ENCODE measurements at places on chromosomes 12 and 14.

- DNase-seq: no peak
These were observed 30.7 kb downstream of the GRIP1 start for GRCh38 chr12:66648033-66648735.

GRCh38 chr12:64826234-64826633, 1.8 kb downstream of the TBC1D30 start:
- DNase-seq: no peak

GRCh38 chr14:101250336-101250947, 310.9 kb upstream of the DIO3 start:
- no peak for DNase-seq

DNA sequence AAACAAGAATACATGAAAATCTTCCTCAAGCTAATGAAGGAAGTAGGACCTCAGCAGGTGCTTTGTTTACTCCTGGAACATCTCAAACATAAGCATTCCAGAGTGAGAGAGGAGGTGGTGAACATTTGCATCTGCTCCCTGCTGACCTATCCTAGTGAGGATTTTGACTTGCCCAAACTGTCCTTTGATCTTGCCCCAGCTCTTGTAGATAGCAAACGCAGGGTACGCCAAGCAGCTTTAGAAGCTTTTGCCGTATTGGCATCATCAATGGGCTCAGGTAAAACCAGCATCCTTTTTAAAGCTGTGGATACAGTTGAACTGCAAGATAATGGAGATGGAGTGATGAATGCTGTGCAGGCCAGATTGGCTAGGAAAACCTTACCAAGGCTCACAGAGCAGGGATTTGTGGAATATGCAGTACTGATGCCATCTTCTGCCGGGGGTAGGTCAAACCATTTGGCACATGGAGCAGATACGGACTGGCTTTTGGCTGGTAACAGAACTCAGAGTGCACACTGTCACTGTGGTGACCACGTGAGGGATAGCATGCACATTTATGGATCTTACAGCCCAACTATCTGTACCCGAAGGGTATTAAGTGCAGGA, 1.9 kb downstream of the TOGARAM1 start:
- no peak for DNase-seq

- DNase-seq: no peak
These were observed 77.7 kb downstream of the SLC15A4 start for GRCh38 chr12:128745772-128746689.

DNA sequence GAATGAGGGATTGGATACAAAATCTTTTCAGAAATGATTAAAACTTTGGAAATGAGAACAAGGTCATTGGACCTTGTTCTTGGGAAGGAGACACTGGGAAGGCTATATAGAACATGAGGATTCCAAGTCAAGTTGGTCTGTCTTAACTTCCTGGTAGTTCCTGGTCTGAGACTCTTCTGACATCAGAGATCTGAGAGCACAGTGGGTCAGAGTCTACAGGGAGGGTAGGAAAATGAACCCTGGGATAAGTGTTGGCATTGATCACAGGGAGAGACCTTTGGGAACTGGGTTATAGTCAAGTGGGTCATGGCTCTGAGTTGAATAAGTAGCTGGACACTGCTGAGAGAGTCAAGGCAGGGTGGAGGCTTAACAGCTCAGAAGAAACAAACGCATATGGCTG, 17.3 kb upstream of the KCNA1 start:
- DNase-seq: no peak

DNA sequence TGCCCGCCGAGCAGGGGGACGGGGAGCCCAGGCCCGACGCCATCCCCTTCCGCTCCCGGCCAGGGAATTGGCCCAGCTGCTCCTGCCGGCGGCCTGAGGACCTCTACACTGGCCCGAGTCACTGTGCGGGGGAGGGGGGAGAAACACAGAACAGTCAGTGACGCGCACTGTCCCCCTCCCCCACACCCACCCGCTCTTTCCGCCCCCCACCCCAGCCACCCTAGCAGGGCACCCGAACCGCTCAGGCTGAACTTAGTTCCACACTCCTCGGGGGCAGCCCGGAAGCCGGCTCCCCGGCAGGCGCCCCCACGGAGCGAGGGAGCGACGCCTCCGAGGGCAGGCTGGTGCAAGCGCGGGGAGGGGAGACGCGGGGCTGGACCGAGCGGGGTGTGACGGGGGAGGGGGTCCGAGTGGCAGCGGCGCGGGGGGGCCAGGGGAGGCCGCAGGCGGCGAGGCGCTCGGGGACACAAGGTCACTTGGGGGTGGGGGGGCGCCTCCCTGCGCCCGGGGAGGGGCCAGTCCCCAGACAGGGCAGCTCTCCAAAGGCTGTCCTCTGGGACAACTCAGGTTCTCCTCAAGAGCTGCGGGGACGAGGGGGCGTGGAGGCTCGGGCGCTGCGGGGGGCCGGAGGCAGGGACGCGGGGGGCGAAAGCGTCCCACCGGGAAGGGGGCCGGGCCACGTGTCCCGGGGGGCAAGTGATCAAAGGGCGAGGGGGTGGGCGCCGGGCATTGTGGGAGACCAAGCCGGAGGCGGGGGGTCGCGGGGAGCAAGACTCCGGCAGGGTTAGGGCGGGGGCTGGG, 648 bp downstream of the CHD4 start:
- DNase-seq: peak; percentile 35

DNA sequence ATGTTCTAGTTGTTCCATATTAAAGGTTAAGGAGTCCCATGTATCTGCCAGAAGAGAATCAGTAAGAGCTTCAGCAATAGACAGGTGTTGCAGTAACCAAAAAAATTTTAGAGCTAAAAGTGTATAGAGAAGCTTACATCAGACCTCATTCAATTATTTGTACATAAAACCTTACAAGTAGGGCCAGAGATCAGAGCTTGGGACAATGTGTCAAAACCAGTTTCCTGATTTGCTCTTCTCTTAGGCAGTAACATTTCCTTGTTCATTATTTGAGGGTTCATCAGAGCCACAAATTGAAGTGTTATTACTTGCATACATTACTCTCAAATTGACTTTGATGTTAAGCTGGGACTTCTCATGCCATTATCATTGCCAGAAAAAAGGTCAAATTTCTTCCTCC, 55.5 kb upstream of the ATXN7L3B start:
- DNase-seq: no peak

GRCh38 chr14:101123618-101124510, 220.3 kb upstream of the RTL1 start:
- no peak for DNase-seq

DNA sequence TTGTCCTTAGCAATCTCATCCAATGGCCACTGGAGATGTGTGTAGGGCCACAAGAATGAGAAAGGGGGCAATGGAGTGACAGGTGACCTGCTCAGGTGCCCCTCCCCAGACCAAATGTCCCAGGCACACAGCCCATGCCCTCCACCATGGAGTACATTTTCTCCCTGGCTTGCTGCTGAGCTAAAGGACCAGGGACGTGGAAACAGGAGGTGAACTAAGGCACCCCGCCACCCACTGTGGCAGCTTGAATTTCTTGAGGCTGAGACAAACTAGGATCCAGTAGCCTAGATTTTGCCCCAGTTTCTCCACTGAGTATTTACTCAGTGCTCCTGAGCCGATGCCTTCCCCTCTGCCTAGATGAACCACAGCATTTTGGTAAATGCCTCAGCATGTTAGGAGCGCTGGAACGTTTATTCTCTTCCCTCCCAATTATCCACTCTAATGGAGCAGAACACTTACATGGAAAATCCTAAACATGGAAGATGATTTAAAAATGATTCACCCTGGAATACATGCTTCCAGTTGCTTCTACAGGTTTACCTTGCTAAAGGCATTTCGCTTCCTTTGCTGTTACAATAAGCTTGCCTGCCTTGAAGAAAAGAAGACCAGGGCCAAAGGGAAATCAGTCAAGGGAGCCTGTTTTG, 198.0 kb downstream of the ZFP36L1 start:
- no peak for DNase-seq

- no peak for DNase-seq
These were observed 19.3 kb downstream of the CRADD start for GRCh38 chr12:93696462-93696861.

DNA sequence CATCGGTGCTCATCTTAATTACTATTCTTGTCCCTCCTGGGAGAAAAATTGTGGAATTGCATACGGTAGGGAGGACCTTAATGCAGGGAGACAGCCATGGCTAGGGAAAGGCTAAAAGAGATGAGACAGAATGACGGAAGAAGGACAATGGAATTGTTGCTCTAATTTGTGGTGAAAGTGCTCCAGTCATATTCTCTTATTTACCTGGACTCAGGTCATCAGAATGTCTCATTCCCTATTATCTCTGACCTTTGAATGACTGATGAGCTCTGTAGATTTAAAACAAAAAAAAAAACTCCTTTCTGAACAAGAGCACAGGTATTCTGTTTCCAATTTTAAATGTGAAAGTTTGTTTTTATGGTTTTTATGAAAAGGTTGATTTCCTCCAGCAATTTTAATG, 8.6 kb upstream of the EPS8 start:
- DNase-seq: no peak

- no peak for DNase-seq
These were observed 222.3 kb upstream of the NOVA1 start for GRCh38 chr14:26820138-26820537.

- DNase-seq: no peak
These were observed 41.5 kb downstream of the PITPNM2 start for GRCh38 chr12:123109319-123109772.

DNA sequence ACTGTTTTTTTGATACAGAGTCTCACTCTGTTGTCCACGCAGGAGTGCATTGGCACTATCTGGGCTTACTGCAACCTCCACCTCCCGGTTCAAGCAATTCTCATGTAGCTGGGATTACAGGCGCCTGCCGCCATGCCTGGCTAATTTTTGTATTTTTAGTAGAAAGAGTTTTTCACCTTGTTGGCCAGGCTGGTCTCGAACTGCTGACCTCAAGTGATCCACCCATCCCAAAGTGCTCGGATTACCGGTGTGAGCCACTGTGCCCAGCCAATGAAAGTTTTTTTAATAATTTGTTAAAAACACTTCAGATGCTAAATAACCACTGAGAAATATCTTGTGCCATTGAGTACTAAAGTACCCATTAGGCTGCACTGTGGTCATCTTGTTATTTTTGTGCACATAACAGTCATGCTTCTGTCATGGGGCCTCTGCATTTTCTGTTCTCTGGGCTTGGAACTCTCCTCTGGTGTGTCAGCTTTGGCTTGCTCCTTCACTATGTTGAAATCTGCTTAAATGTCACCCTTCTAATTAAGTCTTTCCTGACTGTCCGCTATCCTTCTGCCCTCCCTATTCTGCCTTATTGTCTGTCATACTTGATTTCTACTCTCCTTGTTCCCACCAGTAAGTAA, 105.1 kb downstream of the KTN1 start:
- no peak for DNase-seq

DNA sequence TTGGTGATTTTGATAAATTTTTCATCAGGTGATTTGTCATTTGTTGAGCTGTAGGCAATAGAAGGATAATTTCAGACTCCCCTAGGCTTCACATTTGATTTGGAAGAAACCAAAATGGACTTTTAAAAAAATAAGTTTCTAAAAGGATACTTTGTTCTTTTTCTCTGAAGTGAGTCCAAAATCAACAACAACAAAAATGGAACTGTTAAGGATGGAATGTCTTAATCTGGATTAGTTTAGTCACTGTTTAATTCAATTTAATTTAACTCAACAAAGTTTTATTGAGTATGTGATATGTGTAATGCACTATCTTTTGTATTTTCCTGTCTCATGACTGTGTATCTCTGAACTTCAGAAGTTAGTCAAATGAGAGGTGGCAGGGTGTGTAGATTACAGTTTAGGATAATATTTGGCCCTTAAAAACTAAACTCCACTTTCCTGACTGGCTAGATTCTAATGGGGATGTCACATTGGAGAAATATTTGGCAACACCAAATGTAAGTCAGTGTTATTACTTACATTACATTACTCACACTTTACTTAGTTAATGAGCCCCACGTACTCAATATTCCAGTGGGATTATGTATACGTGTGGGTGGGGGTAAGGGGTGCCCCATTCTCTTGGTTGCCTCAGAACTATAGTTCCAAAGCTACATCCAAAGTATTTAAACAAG, 209.7 kb downstream of the BCAT1 start:
- no peak for DNase-seq

DNA sequence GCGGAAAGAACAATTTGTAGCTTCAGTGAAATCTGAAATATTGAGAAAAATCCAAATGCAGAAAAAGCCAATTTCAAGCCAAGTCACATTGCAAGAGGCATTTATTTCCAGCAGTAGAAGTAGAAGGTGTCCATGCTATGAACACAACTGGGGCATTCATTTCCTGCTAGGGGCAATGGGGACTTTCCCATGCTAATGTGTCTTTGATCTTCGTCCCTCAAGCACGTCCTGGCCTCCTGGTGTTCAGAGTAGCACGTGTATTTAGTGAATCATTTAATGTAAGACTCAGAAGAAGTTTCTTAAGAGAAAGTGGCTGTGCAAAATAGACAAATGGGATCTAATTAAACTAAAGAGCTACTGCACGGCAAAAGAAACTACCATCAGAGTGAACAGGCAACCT, 267.9 kb downstream of the TMEM132C start:
- no peak for DNase-seq
